ENCODE measurements at places on chromosomes 7 and 10. TPM values are rescaled to one million over a fixed set of nuclear protein-coding genes. Genes with fewer than 3 reads are reported as not detected.

Gene TMEM120A
- total RNA-seq, result 32.3 TPM

Gene GAD2
- not detected for total RNA-seq

Gene PARG
- total RNA-seq, result 36.4 TPM

Gene PNLIPRP1
- total RNA-seq, result not detected

Gene TMEM273
- total RNA-seq, result not detected

Gene ITPRID1
- total RNA-seq, result not detected

Gene EGR2
- 12.1 TPM for total RNA-seq
